ENCODE measurements at places on chromosomes 12 and 14.

DNA sequence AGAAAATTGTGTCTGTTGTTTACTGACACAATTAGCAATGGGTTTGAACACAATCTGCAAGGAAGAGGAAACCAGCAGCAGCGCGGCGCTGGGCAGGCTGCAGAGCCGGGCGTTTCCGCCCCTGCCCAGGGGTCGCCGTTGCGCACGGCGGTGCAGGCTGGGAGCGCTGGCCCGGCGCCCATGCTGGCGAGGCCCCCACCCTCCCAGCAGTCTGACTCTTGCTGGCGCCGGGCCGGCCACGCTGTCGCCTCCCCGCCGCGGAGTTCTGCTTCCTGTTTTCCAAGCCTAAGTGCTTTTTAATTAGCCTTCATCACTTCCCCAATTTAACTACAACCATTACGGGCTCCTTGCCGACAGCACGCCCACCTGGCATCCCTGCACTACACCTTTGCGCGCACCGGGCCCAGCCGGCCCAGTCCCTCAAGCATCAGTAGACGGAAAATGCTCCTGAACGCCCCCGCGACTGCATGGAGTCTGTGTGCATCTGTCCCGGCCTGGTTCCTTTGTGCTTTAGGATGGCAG, 212.1 kb downstream of the GXYLT1 start:
- DNase-seq: peak; percentile 92

DNA sequence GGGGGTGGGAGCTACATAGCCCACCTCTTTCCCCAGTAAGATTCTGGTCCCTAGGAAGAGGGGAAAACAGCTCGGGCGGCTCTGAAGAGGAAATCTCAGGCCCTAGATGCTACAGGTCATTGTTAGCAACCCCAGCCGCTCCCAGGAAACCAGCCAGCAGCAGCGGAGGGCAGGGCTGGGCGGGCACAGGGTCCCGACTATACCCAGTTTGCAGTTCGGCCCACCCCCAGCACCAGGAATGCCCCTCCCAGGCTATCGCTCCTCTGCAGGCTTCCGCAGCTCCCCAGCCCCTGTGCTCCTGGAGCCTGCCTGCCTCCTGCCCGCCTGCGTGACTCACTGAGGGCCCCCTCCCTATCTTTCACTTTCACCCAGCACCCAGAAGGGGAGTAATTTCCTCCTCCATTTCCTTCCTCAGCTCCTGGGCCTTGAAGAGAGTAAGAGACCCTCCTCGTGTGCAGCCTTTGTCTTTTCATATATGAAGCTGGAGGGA, 27.2 kb upstream of the PNMA1 start:
- DNase-seq: peak; percentile 87

DNA sequence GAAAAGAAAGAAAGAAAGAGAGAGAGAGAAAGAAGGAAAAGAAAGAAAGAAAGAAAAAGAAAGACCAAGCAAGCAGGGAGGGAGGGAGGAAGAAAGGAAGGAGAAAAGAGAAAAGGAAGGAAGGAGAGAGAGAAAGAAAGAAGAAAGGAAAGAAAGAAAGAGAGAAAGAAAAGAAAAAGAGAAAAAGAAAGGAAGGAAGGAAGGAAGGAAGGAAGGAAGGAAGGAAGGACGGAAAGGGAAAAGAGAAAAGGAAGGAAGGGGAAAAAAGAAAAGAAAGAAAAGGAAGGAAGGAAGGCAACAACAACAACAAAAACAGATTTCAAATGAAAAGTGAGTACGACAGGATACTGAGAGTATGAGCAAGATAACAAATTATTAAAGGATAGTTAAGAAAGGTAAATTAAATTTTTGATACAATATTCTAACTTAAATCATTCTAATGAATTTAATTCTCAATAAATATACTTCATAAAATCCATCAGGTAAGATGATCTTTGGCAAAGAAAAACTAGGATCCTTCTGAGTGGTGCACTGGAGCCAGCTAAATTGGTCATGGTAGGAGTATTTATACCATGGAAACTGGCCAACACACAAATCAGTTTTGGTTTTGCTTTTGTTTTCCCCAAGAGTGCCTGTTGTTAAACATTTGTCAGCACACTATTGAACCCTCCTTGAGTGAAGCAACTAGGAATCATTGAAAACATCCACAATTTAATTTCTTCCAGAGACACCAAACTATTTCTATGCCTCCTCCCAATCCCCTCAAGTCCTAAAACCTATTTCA, 56.1 kb upstream of the DYRK2 start:
- DNase-seq: no peak

- DNase-seq: no peak
Observed at GRCh38 chr12:41011939-41012338, 176.2 kb upstream of the PDZRN4 start.

- no peak for DNase-seq
Observed at GRCh38 chr12:30825341-30825740, 70.6 kb upstream of the CAPRIN2 start.

GRCh38 chr14:21070083-21070609, at the start of gene ARHGEF40:
TSS of gene ARHGEF40 (plus strand) at chr14:21070304. CDS start at chr14:21070397, 93 bp downstream.
- DNase-seq: peak; percentile 87

- no peak for DNase-seq
Observed at GRCh38 chr12:111108726-111109125, 188.3 kb upstream of the MYL2 start.

DNA sequence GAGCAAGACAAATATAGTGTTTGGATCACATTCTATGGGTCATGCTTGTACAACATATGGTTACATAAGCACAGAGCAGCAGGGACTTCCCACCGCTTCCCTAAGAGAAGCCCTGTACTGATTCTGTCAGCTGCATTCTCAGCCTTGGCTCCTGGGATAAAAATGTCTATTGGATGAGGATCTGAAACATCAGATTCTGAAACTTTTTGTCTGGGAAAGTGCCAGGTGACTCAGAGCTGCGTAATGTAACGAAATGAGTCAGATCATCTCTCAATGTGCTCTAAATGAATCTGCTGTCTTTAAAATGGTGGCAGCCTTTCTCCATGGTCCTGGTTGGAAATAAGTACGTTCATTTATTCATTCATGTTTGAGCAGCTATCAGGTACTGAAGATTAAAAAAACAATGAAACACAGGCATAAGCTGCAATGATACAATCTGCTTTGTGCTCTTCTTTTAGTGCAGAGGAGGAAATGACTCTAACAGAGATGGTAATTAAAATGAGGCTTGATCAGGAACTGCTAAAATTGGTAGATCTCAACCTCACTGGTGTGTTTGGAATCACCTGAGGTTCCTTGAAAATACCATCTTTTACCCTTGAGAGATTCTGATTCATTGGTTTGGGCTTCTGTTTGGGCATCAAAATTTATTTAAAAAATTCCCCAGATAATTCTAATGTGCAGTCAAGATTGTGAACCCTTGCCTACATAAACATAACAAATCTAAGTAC, 99.1 kb upstream of the NAP1L1 start:
- DNase-seq: no peak

DNA sequence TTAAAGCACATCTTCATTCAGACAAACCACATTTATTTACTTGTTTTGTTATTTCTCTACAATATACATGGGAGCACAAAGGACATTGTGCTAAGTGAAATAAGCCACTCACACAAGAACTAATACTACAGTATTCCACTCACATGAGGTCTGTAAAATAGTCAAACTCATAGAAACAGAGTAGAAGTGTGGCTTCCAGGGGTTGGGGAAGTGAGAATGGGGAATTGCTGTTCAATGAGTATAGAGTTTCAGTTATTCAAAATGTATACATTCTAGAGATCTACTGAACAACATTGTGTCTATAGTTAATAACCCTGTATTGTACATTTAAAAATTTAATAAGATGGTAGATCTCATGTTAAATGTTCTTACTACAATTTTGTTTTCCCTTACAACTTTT, 88.8 kb downstream of the ATXN7L3B start:
- DNase-seq: no peak

DNA sequence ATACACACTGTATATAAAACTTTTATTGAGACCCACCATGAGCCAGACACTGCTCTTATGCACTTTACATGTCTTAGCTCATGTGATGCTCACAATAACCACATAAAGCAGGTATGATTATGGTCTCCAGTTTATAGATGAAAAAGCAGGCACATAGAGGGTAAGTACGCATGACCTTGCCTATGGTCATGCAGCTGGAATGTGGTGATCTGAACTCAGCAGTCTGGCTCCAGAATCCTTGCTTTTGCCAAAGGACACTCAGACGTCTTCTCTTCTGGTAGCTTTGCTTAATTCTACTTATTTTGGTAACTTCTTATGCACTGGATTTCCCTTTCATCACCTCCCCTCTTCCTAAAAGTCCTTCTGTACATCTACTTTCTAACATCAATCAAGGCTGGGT, 103.3 kb upstream of the CRY1 start:
- DNase-seq: no peak

- DNase-seq: no peak
Observed at GRCh38 chr12:50402264-50403000, 1.7 kb downstream of the LARP4 start.

DNA sequence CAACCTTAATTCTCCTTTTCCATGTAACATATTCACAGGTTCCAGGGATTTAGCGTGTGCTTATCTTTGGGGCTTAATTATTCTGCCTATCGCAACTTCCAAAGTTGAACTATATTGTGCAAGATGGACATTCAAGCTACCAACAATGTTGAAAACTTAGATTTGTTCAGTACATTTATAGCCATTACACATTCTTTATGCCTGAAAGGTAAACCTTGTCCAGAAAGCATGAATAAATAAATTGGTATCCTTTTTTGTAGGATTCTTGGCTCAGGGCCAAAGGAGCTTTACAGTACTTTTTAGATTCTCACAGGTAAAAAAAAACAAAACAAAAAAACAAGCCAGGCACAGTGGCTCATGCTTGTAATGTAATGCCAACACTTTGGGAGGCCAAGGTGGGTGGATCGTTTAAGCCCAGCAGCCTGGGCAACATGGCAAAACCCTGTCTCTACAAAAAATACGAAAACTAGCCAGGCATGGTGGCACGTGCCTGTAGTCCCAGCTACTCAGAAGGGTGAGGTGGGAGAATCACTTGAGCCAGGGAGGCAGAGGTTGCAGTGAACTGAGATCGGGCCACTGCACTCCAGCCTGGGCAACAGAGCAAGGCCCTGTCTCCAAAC, 3.3 kb downstream of the C12orf56 start:
- DNase-seq: no peak

- no peak for DNase-seq
Observed at GRCh38 chr14:102857444-102857843, 65.0 kb upstream of the AMN start.

GRCh38 chr12:111158992-111159391, 209.9 kb downstream of the PHETA1 start:
- DNase-seq: no peak

GRCh38 chr12:5254703-5255102, 177.2 kb upstream of the NTF3 start:
- no peak for DNase-seq

- no peak for DNase-seq
Observed at GRCh38 chr12:47909839-47910465, 5.2 kb upstream of the VDR start.

GRCh38 chr14:49508124-49508523, 78.1 kb downstream of the RPS29 start:
- DNase-seq: no peak

DNA sequence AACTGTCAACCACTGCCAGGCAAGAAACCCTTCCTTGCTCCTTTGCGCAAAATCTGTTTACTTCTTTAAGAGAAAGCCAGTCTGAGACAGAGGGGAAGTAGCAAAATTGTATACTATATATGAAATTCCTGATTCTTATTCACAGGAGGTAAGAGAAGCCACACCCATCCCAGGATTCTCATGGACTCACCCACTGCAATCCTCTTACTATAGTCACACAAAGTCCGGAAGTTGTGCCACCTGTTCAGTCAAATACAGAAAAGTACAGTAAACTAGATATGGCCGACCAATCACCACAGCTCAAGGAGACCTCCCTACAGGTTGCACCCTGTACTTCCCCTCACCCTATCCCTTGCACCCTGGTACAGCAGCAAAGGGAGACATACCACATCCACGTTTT, 2.9 kb downstream of the PRMT5 start:
- no peak for DNase-seq

DNA sequence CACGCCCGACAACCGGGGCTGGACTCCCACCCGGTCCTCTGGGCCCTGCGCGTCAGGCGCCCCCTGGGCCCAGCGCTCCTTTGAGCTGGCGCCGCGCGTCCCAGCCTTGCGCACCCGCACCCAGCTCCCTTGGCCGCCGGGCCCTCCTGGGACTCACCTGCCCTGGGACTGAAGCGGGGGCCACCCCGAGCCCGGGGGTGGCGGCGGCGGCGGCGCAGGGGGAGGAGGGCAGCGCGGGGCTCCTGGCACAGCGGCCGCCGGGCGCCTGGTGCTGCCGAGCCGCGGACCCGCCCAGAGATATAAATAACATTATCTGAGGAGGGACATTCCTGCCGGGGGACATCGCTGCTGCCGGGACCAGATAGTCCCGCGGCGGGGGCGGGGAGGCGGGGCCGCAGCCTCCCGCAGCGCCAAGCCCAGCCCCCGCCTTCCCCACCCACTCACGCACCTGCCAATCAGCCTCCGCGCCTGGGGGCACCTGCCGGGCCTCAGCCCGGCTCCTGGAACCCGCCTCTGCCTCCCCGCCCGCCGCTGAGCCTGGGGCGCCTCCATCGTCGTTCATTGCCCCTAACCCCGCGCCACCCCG, at the start of gene SPTB:
Gene SPTB, minus strand, starts transcription at position 273 of the 586 bp plus-strand sequence. CDS start 56,813 bp downstream, outside the sequence.
- DNase-seq: peak; percentile 73

DNA sequence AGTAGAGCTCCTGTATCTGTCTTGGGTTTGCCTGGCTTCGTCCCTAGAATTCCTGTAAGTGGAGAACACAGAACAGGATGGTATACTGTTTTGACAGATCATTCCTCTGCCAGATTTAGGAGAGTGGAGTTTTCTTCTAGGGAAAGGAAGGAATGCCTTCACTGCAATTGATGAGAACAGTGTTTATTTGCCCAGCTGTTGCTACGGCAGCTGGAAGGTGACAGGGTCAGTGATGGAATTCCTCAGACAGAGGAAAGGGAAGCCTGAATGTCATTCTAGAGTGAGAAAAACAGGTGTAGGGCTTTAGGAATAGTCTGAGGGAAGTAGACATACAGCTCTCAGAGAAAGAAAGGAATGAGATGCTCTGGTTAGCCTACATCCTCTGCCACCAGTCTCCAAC, 11.7 kb downstream of the CSRNP2 start:
- DNase-seq: no peak

DNA sequence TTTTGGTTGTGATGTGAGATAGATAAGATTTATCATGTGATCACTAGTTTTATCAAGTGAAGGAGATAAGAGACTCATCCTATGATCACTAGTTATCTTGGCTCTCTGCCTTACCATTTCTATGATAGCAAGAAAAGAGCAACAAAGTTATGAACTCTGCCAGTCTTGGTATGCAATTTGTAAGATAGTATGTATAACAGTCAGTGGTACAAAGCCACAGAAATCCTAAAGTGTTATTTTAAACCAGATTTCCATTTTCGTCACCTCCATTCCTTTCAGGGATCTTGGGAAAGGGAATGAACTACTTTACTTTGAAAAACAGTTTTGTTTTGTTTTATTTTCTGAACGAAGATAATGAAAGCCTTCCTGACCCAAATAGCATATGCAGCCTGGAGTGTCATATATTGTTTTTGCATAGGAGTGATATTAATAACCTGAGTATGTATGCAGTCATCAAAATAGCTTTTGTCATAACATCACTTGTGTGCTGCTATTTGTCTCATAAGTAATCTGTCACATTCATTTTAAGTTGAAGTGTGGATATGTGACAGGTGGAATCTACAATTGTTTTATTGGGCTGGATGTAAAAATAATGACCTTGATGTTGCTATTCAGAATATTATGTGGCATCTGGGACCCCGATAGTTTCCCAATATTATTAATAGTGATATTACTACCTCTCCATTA, 35.0 kb downstream of the FLRT2 start:
- no peak for DNase-seq

- no peak for DNase-seq
Observed at GRCh38 chr12:31355747-31356107, 29.8 kb upstream of the SINHCAF start.

- DNase-seq: no peak
Observed at GRCh38 chr12:4287325-4288211, 14.0 kb downstream of the CCND2 start.
